Activated CD4-positive, alpha-beta T cell treated with anti-CD3 and anti-CD28 coated beads, Interleukin-2, amount 50 U/mL, for 24 hours (primary cell): ENCODE measurements at places on chromosomes 2 and 18.

DNA sequence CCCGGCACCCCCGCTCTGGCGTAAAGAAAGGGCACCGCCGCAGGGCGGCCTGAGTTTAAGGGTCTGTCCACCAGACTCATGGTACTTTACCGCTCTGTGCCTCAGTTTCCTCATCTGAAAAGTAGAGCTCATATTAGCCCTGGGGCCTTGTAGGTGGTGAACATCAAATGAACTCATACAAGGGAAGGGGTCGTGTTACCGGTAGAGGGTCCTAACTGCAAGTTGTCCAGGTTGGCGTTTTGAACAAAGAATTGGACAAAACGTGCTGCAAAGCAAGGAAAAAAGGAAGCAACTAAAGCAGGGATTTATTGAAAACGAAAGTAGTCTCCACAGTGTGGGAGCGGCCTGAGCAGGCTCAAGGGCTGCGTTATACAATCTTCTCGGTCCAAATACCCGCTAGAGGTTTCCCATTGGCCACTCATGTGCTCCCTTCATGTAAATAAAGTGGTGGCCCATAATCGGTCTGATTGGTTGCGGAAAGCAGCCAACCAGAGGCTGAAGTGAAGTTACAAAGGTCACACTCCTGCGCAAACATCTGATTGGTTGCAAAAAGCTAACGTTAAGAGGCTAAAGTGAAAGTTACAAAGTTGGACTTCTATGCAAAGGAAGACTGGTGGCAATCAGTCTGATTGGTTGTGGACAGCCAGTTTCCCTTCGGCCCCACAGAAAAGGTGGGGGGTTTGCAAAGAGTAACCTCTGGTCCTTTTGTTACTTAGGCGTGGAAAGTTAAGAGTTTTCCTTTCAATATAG lies 80.7 kb upstream of the LDLRAD4 start:
- peak; percentile 43 for DNase-seq

GRCh38 chr18:74084184-74084855 lies 63.3 kb downstream of the FBXO15 start:
- DNase-seq, result no peak

- no peak for DNase-seq
Observed at GRCh38 chr2:217585362-217585761, 417.4 kb downstream of the TNS1 start.

- DNase-seq, result no peak
Observed at GRCh38 chr2:21451403-21451802, 327.6 kb downstream of the TDRD15 start.

DNA sequence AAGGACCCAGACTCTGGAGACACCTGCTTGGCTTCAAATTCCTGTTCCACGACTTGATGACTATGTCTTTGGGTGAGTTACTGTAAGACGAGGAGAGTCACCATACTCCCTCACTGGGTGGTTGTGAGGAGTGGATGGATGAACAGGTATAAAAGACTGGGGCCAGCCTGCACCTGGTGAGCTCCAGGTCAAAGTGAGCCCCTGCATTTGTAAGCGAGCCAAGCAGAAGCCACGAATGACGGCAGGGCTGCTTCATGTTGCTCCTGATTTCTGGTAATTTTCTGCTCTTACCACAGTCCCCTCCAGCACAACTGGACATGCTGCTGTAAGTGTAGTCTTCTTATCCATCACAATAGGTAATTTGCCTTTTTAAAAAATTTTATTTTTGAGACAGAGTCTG lies 86.6 kb downstream of the POLR1A start:
- DNase-seq, result no peak
